ENCODE measurements at places on chromosomes 5 and 9. TPM values are rescaled to one million over a fixed set of nuclear protein-coding genes. Genes with fewer than 3 reads are reported as not detected.

Gene ANGPTL2
- 55.8 TPM for total RNA-seq

Gene ZFP37
- 3.7 TPM for total RNA-seq

Gene EQTN
- not detected for total RNA-seq

Gene GFI1B
- not detected for total RNA-seq

Gene HMHB1
- total RNA-seq = not detected

Gene CD180
- total RNA-seq = not detected

Gene SARDH
- 4.6 TPM for total RNA-seq

Gene CCDC152
- total RNA-seq = 0.09 TPM

Gene CCDC183
- total RNA-seq = 0.32 TPM
